HFFc6 (cell line): ENCODE measurements at places on chromosomes 4 and X. TPM values are rescaled to one million over a fixed set of nuclear protein-coding genes. Genes with fewer than 3 reads are reported as not detected.

SSX7 gene
- total RNA-seq: not detected in 3 replicates

- no peak for DNase-seq
These were observed 33.4 kb upstream of the RASGEF1B start for GRCh38 chr4:81505004-81505598.

- no peak for DNase-seq
These were observed 465.5 kb upstream of the ACTRT1 start for GRCh38 chrX:128517691-128518090.

DNA sequence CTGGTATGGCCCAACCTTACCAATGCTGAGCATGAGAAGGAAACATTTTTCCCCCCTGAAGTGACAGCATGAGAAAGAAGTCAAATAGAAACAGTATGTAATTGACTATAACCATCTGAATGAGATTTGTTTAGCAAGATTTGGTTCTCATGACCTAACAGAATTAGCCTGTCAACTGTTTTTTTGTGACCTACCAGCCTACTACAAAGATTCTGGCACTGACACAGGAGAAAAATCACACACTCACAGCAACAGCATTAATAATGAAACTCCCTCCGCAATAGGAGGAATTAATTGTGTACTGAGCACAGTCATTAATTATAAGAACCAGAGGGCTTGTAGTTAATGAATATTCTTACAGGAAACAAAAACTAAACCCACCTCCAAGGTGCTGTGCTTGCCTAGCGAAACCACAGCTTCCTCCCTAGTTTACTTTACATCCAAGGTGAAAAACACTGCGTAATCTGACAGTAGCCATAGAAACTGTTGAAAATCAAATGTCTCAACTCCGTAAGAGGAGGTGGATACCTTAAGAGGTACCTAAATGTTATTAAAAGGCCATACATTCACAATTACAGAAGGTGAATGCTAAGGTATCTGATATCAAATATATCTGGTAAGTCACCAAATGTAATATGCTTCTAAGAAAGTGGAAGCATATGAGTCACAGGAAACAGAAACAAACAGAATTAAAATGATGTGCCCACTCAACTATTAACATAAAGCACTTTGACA, 34.9 kb downstream of the MMRN1 start:
- DNase-seq: no peak

TSPAN5 gene
- total RNA-seq: 59.6 and 61.1 TPM in 2 replicates

- peak; percentile 37 for DNase-seq
These were observed 170.5 kb upstream of the PITX2 start for GRCh38 chr4:110793381-110793801.

TCEAL2 gene
- not detected in 3 replicates for total RNA-seq

MAPK10 gene
- 0.94 to 1.1 TPM (median 1.0 TPM) in 3 replicates for total RNA-seq

PLA2G12A gene
- 36.5 to 44.5 TPM (median 38.5 TPM) in 3 replicates for total RNA-seq

- no peak for DNase-seq
These were observed 7.2 kb downstream of the PRDM5 start for GRCh38 chr4:120915336-120915735.

DNA sequence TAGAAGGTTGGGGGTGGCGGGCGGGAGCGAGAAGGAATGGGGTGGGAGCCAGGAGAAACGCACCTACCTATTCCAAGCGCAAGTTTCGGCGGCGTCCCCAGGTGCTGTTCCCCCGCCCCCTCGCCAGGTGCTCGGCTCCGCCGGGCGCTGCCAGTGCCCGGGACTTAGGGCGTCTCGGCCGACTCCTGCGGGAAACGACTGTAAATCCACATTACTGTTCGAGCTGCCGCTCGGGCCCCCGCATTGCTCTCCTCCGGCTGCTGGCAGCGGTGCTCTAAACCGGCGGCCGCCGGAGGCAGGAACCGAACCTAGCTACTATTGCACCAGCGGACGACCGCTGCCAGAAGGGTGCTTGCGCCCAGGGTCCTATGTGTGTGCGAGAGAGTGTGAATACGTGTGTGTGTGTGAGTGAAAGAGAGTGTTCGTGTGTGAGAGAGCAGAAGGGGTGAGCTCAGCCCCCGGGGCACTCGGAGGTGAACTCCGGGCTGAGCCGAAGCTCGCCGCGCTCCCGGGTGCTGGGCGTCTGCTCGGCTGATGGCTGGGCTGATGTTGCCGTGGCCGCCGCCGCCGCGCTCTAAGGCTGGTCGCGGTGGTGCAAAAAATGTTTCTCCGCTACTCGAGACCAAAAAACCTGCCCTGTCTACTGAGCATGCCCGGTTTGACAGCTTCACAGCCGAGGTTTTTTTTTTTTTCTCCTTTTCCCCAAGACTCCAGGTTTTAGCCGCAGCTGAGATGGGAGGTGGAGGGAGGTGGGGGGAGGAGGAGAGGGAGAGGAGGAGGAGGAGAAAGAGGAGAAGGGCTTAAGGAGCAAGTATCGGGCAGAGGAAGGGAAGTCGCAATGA, 115.7 kb upstream of the TEX13C start:
- DNase-seq: no peak

BANK1 gene
- total RNA-seq: 0.14 to 0.29 TPM (median 0.27 TPM) in 3 replicates

MAGEB1 gene
- not detected in 3 replicates for total RNA-seq

GRCh38 chr4:4394644-4395043, 7.7 kb downstream of the NSG1 start:
- no peak for DNase-seq

GRCh38 chr4:45693746-45694145, 430.1 kb downstream of the GABRG1 start:
- DNase-seq: no peak

DNA sequence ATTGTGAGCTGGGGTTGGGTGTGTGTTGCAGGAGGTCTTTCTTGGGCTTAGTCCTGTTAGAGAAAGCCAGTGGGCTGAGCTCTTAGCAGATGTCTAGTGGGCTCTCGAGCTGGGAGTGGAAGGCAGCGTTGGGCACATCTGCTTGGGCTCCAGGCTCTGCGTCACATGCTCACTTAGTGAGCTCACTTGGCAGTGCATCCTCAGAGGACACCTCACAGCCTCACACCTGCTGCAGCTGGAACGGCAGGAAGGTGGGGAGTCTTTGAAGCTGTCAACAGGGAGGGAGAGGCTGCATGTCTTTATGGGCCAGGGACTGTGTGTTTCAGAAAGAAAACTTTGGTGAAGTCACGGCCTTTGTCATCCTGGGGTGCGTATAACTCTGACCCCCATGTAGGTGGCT, 82.2 kb downstream of the PSAPL1 start:
- no peak for DNase-seq

GABRQ gene
- total RNA-seq: not detected in 3 replicates

DNAJB14 gene
- 54.1 to 68.3 TPM (median 58.0 TPM) in 3 replicates for total RNA-seq

SMIM10 gene
- total RNA-seq: 5.0 to 6.3 TPM (median 5.1 TPM) in 3 replicates

ARAP2 gene
- total RNA-seq: not detected in 3 replicates

DNA sequence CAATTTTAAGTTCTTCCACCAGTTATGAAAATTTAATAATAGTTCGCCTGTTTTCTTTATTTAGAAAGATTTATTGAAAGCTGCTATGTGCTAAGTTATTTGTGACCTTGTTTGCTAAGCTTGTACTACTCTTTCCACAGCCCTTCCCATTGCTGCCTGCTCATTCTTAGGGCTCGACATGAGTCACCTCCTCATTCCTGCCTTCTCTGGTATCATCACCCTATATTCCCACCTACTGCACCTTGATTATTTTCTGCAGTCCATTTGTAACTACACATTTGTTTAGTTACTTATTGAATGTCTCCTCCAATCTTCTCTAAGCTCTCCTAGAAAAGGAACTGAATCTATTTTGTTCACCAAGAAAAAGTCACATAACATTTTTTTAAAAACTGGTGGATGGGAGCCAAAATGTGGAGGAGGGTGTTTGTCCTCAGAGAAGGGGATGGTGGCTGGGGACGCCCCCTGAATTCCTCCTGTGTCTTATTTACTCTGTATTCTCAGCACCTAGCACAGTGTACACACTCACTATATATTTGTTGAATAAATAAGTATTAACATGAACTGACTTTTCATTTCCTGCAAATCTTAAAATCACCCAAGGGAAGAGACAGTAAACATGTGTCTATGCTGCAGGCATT, 3.7 kb upstream of the RAB9A start:
- DNase-seq: no peak

DNA sequence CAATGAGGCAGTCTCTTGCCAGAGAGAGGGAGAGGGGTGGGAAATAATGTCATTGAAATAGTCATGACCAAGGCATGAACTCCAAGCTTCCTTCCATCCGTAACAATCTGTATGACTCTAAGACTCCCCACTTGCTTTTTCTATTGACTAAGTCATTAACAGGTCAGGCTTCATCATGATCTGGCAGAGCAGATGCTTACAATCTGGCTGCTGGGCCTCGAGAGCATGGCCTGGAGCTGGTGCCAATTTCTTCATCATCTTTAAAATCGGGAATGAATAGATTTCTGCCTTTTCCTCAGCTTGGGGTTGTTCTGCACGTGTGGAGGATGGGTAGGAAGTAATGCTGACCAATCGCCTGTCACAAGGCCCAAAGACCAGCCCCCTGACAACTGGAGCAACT, 280.6 kb upstream of the CLNK start:
- DNase-seq: no peak

ARSJ gene
- 32.0 to 40.6 TPM (median 38.2 TPM) in 3 replicates for total RNA-seq

GRCh38 chrX:121227888-121228287, 180.5 kb downstream of the GLUD2 start:
- no peak for DNase-seq

GRCh38 chrX:21616386-21616785, 41.7 kb downstream of the KLHL34 start:
- DNase-seq: no peak

- no peak for DNase-seq
These were observed 57.5 kb downstream of the FAM13A start for GRCh38 chr4:88999392-88999930.

- DNase-seq: peak; percentile 0
These were observed 36.1 kb downstream of the FRMPD4 start for GRCh38 chrX:12174358-12174757.
